EL (cell line): ENCODE measurements at places on chromosomes 3 and 15.

- DNase-seq = peak; percentile 24
Observed at GRCh38 chr3:9028134-9028533, 64.9 kb upstream of the RAD18 start.

- no peak for DNase-seq
Observed at GRCh38 chr3:147189016-147189415, 217.3 kb downstream of the ZIC4 start.

DNA sequence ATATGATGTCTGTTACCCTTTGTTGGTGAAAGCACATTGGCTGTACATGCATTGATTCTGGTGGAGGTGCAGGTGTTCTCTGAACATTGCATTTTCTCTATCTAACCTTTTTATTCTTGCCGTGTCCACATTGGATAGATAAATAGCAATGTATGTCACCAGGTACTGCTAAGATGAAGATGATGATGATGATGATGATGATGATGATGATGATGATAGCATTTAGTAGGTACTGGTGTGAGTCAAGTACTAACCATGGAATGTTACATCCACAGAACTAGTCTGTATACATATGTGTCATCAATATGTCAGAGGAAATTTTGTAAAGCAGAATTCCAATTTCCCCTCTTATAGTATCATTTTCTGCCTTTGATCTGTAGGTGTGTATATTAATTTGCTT lies 36.3 kb downstream of the ARPP21 start:
- DNase-seq = no peak

GRCh38 chr3:16809482-16809881 lies 75.3 kb upstream of the PLCL2 start:
- no peak for DNase-seq

DNA sequence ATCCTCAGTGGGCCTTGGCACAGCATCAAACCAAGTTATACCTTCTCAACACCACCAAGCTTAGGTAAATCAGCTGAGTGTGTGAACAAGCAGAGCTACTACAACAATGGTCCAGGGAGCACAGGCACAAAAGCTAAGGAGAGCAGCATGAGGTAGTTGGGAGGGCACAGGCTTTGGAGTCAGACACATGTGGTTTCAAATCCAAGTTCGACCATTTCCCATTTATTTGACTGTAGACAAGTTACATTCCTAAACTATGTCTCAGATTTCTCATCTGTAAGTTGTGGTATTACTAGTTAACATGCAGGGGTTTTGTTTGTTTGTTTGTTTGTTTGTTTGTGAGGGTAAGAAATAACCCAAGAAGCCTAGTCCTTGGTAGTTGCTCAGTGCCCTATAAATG lies 46.9 kb downstream of the MLH1 start:
- peak; percentile 18 for DNase-seq

- no peak for DNase-seq
Observed at GRCh38 chr3:136885357-136886213, 23.6 kb downstream of the NCK1 start.

DNA sequence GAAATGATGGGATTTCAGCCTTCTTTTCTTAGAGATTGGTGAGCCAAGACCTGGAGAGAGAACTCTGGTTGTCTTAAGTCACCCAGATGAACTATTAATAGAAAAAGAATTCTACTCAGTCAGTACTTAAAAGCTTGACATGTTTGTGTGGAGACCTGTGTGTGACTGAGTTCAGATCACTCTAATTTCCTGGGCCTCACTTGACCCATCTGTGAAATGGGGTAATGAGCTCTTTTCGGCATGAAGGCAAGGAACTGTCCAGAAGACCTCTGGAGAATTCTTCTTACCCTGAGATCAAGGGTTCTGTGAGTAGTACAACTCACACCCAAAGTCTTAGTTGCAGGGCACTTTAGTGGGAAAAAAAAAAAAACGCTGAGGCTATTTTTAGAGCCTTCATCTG lies 92.9 kb downstream of the LPP start:
- DNase-seq = no peak

GRCh38 chr15:64647367-64647766 lies 128.0 kb downstream of the RBPMS2 start:
- DNase-seq = no peak

DNA sequence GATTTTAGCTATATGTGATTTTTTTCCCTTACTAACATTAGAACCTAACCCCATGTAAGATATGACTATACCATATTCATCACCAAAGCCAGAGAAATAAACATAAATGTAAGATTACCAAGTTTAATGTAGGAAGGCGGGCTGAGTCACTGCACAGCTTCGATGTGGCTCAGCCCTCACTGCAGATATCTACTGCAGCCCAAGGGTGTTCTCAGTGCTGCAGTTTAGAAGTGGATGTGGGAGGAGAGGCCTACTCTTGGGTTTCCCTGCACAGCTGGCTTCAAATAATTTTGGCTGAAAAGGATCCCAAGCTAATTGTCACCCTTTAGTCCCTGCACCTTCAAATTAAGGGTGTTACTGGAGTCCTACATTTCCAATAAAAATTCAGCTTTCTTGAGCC lies 9.3 kb downstream of the ARPP19 start:
- DNase-seq = peak; percentile 24

GRCh38 chr3:39849992-39850715 lies 40.7 kb downstream of the MYRIP start:
- no peak for DNase-seq

- no peak for DNase-seq
Observed at GRCh38 chr15:81163961-81164800, 30.1 kb downstream of the CFAP161 start.

DNA sequence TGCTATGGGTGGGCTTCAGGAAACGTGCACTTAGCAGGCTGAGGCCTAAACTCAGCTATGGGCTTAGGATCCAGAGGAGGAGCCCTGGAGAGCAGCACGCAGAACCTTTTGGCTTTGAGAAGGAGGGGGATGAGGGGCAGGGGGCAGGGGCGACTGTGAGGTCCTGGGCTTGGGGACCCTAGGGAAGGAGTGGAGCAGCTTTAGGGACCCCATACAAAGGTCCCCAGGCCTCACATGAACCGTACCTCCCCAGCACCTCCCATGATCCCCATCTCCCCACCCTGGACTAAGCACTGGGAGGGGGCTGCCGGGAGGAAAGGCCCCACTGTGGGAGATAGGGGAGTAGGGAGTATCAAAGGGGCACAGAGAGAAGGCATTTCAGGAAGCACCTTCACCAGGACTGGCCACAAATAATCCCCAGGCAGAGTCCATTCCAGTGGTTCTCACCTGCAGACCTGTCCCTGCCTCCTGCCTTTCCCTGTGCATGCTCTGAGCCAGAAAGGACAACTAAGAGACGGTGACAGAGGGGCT lies 62.0 kb upstream of the KLF13 start:
- DNase-seq = no peak

DNA sequence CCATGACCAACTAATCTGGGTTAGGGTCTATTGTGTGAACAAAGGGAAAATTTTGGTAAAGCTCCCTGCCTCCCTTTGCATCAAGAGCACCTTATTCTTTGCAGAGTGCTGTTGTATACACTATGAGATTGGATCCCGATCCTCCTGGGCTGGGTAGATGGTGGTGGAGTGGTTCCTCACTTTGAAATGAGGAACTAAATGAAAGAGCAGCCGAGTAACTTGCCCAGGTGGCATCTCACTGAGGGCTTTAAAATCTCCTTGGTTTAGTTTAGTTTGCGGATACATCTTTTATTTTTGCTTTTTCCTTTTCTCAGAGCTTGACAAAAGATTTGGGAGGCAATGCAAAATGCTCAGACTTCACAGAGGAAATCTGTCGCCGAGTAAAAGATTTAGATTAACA lies 19.4 kb downstream of the IDH3A start:
- DNase-seq = no peak

GRCh38 chr15:91844928-91845327 lies 8.6 kb upstream of the SLCO3A1 start:
- DNase-seq = no peak

GRCh38 chr3:136543385-136543784 lies 208.8 kb downstream of the STAG1 start:
- DNase-seq = peak; percentile 15

DNA sequence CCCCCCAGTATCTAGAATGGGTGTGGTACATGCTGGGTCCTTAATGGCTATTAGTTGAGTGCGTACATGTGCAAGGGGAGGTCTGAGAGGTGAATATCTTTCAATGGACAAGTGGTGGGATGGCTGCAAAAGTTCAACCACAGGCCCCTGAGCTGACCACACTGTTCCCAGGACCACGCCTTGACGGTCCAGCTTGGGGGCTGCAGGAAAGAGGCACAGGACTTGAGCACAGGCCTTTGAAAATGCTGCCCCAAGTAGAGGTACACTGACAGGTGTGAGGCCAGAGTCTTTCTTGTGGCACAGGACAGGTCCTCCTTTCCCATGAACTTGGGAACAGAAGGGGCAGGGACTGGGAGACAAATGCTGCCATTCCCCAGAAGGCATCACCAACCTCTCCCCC lies 24.0 kb downstream of the AMOTL2 start:
- peak; percentile 6 for DNase-seq

DNA sequence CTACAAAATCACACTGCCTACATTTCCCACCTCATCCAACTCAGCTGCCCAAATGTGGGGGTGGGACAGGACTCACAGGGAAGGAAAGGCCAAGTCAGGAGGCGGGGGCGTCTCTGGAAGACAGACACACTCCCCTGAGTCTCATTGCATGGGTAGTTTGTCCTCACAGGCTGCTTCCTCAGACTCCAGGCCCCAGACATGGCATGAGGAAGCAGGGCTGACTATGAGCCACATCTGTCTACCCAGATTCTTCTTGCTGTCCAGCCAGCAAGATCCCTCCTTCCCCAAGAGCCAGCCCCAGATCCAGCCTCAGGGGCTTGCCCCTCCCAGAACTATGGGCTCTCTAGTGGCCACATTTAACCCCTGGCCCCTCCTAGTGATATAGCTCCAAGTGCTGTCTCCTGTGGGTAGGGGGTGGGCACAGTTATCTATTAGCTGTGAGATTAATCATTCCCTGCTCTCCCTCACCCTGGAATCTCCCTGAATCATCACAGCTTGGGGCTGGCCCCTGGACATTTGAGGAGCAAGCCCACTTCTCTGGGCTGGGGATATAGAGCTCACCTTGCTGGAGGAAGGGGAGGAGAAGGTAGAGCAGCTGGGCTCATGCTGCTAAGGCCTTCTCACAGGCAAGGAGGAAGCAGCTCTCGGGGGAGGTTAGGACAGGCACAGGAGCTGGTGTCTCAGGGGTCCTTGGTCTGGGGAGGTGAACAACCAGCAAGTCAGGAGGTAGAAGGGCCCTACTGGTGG lies 2.1 kb upstream of the CCDC33 start:
- DNase-seq = no peak

DNA sequence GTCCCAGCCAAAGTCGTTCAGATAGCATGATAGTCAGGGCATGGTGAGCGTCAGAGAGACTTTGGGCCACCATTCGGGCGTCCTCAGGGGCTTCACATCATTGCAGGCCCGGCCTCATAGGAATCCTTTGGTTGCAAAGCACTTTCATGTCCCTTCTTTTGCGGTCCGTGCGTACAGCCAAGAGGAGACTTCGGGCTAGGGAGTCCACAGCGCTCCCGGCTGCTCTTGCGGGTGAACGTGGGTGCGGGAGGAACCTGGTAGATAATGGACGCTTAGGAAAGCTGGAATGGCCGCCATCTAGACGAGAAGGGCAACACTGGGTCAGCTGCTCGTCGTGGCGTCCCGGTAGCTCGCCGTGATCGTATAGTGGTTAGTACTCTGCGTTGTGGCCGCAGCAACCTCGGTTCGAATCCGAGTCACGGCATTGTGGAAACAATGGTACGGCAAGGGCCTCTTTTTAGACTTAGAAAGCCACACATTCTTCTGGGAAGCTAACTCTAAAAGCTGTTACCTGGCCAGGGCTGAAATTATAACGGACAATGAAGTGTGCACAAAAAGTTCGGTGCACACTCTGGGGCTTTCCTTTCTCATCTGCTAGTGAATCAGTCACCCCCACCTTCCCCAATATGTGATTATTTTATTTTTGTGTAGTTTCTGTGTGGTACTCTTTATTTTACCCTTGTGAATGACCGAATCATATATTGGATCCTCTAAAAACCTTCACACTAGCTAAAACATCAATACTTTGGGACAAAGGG lies 13.2 kb upstream of the SHF start:
- DNase-seq = peak; percentile 85

GRCh38 chr3:43004282-43004681 lies 25.2 kb downstream of the GASK1A start:
- peak; percentile 25 for DNase-seq
